ENCODE measurements at places on chromosomes 2 and 18.

GRCh38 chr2:4408321-4408720 is 704.9 kb downstream of the DCDC2C start:
- DNase-seq: no peak

DNA sequence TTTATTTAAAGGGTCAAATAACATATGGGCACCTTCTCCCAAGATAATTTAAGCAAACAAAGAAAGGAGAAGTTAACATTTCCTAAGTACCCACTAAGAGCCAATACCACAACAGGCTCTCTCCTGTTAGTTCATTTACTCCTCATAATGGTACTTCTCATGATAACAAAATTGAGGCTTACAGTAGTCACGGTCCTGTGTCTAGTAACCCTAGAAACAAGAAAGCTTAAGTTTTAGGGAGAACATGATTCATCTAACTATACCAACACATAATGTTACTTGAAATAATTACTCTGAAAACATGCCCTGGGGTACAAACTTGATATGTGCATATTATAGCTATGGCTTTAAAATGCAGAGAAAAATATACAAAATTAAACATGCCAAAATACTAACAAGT is 19.8 kb downstream of the IWS1 start:
- no peak for DNase-seq

DNA sequence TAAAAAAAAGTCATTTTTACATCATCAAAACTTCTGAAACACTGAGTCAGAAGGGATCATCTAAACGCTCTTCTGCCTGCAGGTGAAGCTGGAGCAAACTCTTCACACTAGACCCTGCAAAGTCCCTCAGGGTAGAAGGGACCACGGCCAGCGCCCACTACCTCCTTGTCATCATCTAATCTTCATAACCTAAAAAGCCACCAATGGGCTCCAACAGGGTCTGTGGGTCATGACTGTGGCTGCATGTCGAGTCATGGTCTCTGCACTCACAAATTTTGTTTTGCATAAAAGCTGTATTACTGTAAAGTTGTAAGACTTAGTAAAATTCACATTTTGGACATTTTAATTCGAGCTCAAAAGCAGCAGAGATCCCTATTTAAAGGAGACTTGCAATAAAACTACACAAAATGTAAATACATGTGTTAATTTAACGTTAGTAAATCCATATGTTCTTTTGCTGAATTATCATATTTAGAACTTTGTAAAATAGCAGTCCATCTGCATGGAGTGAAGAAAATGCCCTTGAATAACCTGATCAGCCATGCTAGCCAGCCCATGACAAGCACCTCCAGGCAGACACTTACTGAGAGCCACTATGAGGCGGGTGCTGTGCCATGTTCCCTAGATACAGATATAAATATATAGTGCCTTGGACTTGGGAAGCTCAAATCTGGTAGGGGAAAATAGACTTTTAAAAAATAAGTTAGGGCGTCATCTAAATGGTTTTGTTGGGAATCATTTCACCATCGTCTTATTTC is 437.2 kb upstream of the LYPD1 start:
- DNase-seq: no peak

GRCh38 chr18:69432847-69433246 is 32.2 kb downstream of the DOK6 start:
- no peak for DNase-seq

GRCh38 chr2:204539019-204539385 is 6.3 kb upstream of the PARD3B start:
- no peak for DNase-seq

DNA sequence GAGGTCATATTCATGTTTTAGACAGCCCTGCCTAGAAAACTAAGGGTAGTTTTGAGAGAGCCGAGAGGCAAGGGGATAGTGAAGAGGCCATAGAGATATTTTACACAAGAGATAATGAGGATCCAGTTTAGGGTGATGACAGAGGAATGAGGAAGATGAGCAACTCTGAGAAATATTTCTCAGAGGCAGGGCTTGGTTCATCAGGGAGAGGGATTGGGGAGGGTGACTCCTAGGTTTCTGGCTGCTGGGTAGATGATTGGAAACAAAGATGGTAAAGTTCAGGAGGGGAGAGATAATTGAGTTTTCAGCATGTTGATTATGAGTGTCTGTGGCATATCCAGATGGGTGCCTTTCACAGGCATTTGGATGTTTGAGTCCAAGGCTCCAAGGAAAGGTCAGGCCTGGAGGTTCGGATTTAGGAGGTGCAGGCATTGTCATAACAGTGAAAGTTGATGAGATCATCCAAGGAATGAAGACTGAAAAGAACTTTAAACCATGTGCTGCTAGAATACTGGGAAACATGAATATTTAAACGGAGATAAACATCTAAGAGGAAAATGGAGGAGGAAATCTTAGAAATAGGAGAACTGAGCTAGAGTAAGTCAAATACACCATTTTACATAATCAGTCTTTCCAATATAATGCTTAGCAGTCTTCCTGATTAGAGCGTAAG is 7.4 kb downstream of the MYL12B start:
- DNase-seq: no peak

DNA sequence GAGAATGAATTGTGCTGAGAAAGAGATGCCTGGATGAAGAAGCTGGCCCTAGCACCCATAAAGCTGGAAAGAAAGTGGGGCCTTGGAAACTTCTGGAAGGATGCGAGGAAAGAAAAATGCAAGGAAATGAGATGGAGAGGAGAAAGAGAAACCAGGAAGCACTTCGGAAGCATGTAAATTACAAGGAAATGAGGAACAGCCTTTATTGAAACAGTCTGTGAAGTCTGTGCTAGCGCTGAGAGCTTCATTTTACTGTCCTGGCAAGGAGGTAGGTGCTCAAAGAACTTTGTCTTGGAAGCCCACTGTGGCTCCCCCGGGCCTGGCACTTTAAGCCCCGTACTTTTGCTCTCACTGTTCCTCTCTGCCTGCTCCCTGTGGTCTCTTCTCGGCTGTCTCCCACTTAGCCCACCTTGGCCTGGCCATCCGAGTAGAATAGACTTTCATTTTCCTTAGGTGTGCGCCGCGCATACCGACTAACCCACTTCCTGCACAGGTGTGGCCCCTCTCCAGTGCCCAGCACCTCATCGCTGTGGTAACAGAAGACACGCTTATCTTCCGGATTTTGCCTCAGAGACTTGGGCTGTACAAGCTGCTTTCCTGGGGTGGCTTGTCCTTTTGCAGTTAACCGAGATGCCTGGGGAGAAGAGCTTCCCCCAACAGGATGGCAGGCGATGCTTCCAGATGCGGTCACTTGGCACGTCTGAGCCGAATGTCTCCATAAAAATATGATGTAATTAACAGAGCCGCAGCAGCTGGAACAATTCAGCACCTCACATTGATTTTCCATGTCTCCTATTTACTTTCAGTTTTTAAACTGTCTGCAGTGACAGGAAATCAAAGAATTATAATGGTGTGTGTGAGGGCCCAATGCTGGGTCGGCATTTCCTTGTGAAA is 199.6 kb downstream of the HRH4 start:
- DNase-seq: peak; percentile 14

DNA sequence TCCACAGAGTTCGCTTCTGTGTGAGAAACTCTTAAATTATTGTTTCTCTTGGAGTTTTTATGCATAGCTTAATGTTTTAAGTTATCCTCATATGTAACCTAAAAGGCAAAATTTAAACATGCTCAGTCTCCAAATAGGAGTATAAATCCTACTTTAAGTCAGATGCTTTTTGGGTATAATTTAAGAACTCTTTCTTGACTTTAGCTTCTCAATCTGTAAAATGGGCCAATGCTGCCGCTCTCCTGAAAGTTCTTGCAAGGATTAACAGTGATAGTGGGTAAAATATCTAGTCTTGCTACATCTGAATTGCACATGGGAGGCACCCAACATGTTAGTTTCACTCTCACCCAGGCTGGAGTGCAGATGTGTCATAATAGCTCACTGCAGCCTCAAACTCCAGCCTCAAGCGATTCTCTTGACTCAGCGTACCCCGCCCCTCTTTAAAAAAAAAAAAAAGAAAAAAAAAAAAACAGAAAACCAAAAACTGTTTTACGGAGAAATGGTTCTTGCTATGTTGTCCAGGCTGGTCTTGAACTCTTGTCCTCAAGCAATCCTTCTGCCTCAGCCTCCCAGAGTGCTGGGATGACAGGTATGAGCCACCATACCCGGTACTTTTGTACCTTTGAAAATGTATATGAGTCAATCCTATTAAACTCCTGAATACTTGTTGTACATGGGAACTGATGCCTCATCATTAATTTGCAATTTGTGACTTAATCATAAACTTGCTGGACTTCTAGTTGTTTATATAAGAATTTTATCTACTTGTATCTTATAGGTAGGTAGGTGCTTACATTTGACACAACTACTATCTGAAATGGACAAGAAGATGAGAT is 1.8 kb downstream of the FBXO48 start:
- DNase-seq: no peak

DNA sequence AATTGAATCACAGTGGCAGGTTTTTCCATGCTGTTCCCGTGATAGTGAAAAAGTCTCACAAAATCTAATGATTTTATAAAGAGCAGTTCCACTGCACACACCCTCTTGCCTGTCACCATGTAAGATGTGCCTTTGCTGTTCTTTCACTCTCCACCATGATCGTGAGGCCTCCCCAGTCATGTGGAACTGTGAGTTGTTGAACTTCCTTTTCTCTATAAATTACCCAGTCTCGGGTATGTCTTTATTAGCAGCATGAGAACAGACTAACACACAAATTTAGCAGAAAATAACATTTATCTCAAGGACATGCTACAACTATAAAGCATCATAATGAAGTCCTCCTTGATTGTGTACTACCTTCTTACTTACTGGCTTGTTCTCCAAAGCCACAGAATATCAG is 1526.0 kb downstream of the LRP1B start:
- no peak for DNase-seq

DNA sequence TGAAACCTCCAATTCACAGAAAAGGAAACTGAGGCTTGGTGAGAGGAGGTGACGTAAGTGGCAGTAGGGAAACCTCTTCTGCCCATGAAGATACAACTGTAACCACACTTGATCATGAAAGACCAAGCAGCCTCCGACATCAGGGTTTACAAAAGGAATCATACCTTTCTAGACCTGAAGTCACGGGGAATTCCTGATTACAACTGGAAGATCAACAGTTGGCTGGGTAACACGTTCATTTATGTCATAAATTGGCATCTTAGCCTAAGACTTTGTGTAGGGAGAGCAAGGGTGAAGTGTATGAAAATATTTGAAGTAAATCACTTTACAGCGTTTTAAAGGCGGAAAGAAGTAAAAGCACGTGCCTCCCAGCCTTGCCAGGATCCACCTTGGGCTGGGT is 922 bp downstream of the HS1BP3 start:
- DNase-seq: no peak

- no peak for DNase-seq
These were observed 97.2 kb downstream of the AGPS start for GRCh38 chr2:177489719-177490301.

GRCh38 chr2:59905731-59906130 is 647.7 kb downstream of the BCL11A start:
- DNase-seq: no peak

DNA sequence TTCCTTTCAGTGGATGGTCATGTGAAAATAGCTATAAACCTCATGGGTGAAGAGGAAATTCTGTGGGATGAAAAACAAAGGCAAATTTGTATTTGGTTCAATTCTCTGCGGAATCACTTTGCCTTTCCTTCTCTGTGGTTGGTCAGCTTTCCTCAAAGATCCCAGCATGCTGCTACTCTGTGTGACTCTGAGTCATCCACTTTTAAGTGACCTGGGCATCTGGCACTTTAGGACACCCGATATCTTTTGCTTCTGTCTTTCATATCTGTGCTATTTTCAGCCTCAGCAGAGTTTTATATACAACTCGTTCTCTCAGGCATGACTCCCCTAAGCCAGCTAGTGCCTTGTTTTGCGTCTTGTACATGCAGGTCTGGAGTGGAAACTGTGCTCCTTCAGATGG is 217.0 kb upstream of the PIEZO2 start:
- no peak for DNase-seq

DNA sequence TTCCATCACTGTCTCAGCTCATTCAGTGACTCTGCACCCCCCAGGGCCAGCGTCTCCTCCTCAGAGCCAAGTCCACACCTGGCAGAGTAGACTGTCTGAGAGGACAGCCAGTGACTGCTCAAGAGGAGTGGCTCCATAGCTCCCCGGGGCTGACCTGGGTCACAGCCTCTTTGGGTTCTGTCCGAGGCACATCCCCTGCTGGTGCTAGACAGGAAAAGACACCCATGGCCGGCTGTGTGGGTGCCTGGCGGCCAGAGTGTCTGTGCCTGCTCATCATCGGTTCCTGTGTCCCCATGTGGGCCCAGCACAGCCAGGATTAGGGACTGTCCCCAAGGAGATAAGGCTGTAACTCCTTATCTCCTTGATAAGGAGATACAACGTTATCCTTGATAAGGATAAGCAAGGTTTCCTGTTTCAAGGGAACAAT is 3.5 kb upstream of the CROCC2 start:
- DNase-seq: no peak

GRCh38 chr2:170276925-170277629 is 99.1 kb downstream of the MYO3B start:
- DNase-seq: no peak

DNA sequence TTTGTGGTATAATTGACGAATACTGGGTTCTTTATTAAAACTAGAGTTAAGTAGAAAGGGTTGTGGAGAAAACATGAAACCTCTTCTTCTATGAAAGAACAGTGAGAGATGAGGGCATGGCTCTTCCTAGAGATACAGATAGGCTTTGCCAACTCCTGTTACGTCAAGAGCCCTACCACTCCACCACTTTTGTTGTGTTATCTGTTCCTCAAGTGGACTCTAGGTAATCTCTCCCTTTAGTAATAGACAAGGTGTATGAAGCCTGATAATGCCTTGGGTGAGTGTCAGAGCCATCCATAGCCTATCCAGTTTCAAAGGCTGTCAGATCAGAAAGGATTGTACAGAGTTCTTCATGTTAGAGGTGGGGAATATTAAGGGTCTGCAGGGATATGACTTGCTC is 176.4 kb downstream of the SETBP1 start:
- DNase-seq: no peak

GRCh38 chr18:26487437-26487836 is 60.9 kb downstream of the KCTD1 start:
- DNase-seq: no peak

DNA sequence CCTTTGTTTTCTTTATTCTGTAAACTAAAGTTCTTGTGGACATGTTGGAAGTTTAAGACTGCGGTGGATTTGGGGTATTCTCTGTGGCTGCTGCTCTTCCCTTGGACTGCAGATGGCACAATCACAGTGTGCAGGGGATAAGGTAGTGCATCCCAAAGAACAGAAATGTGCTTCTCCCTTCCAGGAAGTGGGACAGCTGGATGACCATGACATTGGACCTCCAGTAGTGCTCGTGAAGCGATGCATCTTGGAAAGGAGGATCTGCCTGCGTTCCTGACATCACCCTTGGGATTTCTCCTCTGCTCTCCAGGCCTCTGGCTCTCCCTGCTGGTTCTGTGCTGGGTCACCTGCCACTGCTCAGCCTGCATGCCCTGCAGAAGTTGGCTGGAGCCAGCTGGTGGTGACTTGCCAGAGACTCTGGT is 109.9 kb downstream of the SLC4A3 start:
- no peak for DNase-seq

GRCh38 chr2:67500541-67500940 is 103.4 kb downstream of the ETAA1 start:
- no peak for DNase-seq

- no peak for DNase-seq
These were observed 789.6 kb upstream of the SLC8A1 start for GRCh38 chr2:41241325-41242000.

Data from GM06990 (cell line).